ENCODE measurements at places on chromosomes 5 and 9.
A peak's percentile ranks its signal among the peaks of the same experiment; 100 is the strongest.

- peak; percentile 82 for DNase-seq
Observed at GRCh38 chr9:136631038-136632000, 31.4 kb upstream of the EGFL7 start.

- DNase-seq: peak; percentile 31
Observed at GRCh38 chr5:59034498-59035186, 451.8 kb downstream of the RAB3C start.

- no peak for DNase-seq
Observed at GRCh38 chr9:91182429-91183225, 179.1 kb downstream of the AUH start.

DNA sequence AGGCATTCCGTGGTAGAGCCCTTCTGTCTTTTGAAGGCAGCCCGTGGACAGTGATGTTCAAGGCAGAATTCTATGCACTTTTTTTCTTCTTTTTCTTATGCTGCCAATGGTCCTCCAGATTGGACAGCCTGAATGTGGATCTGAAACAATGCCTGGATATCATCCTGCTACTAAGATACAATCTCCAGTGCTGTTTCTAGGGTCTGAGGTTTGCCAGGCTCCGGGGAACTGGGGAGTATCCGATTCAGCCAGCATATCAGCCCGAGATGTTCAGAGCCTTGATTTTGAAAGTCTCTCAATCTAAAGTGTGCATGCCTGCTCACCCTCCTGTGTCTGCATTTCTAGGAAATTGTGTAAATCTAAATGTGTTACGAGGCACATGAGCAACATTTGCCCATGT is 103.8 kb upstream of the WWC1 start:
- DNase-seq: no peak

- no peak for DNase-seq
Observed at GRCh38 chr9:113311961-113312360, 8.8 kb upstream of the RNF183 start.

DNA sequence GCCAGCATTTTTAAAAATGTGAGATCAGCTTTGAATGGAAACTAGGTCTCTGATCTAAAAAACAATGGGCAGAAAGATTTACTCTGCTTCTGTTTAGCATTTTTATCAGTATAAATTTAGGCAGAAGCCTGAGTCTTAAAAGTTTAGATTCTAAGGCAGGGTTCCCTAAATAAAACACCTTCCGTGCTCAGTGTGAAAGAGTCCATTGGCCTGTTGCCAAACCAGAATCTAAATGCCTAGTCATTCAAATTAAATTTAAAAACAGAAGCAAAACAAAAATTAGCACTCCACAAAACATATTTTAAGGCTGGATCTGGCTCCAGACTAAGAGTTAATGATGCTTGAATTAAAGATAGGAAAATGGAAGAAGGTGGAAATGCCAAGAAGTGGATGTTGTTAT is 4.5 kb downstream of the TYRP1 start:
- no peak for DNase-seq

DNA sequence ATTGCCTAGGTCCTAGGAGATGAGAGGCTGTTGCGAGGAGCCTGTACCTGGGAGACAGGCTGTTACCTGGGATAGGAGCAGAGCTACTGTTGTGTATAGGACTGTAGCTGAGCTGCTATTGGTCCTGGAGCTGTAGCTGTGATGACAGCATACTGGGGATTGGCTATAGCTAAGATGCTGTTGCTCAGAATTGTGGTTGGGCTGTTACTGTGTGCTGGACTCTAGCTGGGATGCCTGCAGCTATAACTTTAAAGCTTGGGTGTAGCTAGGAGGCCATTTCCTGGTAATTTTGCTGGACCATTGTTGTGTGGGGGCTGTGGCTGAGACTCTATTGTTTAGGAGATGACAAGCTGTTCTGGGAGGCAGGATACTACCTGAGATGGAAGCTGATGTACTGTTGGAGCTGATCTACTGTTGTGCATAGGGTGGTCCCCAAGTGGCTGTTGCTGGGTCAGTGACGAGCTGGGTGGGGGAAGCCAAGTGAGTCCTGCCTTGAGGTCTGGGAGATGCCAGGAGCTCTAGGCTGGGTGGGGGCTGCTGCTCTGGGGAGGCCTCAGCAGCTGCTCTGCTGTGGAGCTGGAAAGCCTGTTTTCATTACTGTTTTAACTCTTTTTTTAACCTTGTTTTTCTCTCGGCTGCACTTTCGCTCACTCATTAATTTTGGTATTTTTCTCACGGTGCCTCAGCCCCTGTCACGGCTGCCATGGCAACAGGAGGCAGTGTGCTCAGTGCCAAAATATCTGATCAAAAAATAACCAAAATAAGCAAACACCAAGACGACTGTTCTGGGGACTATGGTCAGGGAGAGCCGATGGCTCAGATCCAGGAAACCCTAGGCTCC is 3.0 kb upstream of the PCDH1 start:
- DNase-seq: no peak

- no peak for DNase-seq
Observed at GRCh38 chr9:91690540-91691249, 259.3 kb downstream of the ROR2 start.

- DNase-seq: no peak
Observed at GRCh38 chr9:89439571-89439970, 58.3 kb downstream of the SEMA4D start.

DNA sequence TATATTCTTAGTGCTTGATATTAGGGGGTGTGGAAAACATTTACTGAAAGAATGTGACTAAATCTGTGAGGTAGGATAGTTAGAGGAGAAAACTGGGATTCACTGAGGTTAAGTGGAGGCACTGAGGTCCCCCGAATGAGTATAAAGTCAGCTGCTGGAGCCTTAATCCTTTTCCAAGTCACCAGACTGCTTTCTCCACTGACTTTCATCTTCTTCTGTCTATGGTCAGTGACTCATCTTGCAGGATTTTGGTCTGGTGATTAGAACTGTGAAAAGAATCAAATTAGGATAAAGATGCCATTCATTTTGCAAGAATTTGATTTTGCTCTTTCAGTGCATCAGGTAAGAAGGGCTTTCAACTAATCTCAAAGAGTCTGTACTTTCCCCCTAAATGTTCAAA is 89.3 kb upstream of the ALDH1A1 start:
- no peak for DNase-seq

GRCh38 chr5:137113161-137113560 is 386.0 kb downstream of the SPOCK1 start:
- no peak for DNase-seq

DNA sequence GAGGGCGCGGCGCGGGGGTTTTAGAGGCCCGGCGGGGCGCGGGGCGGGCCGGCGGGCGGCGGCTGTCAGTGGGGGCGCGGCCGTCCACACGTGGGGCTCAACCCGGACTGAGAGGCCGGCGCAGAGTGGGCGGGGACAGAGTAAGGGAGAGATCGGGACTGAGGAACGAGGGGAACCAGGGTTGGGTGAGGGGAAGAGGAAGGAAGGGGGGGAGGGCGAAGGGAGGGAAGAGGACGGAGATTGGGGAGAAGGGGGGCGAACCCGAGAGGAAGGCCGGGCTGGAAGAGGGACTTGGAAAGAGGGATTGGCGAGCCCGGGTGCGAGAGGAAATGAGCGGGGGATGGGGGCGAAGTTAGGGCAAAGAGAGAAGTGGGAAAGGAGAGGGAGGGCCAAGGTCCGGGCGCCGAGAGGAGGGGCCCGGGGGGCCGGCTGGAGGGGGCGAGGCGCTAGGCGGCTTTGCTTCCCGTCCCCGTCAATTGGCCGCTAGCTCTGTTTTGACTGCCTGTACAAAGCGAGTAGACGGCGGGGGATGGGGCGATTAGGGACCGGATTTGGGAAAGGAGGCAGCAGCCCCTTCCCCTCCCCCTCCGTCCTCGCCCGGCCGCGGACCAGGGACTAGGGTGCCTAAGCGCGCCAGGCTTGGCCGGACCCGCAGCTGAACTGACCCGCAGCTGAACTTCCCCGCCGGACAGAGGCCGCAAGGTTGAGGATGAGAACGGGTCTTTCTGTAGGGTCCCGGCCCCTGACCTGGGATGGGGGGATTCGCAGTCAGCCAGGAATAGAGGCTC is 399 bp upstream of the FBN2 start:
- DNase-seq: no peak

DNA sequence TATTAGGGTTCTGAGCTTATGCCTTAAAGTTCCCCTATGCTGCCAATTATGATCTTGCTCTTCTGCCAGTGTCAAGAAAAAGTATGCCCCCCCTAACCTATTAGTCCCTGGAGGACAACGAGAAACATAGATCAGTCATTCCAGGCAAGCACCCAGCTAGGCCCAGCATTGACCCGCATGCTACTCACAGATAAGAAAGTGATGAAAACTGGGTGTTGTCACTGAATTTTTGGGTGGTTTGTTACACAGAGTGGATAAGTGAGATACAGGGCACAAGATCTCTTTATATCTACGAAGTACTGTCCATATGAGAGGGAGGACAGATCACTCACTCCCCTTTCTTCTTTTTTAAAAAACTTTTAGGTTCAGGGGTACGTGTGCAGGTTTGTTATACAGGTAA is 6.4 kb upstream of the TEX48 start:
- no peak for DNase-seq

- DNase-seq: peak; percentile 65
Observed at GRCh38 chr9:124617477-124618141, 110.4 kb upstream of the NR5A1 start.

DNA sequence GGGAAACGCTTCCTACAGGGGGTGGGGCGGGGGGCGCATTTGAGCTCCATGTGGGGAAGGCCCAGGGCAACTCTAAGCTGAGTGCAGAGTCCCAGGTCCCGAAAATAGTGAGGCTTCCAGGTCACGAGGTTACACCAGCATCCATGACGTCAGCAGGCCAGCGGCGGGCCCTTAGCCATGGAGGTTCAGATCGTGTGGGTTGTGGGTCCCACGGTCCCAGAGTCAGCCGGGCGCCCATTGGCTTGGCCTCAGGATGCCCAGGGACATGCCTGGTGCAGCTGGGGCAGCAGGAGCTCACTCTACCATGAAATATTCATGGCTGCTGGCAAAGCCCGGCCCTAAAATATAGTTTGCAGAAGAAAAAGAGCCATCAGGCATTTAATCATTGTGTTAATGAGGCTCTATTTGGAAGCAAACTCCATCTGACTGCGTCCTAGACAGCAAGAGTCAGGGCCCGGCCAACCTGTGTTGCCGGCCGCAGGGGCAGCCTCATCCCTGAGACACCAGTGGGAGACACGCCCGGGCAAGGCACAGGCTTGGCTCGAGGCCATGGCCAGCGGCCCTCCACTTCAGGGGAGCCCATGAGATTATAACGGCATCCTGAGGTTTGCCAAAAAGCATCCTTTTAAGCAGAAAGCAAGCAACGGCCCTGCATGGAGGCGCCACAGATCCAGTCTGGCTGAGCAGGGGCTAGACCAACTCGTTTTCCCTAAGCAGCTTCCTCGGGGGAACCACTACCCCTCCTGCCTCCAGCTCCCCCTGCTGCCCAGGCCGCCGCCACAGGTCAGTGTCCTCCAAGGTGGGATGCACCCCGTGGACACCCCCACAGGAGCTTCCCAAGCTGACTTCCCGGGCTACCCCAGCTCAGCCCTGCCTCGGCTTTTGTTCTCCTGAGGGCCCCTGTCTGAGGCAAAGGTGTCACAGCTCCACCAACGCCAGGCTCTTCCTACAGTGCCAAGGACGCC is 108.9 kb upstream of the PPP1R26 start:
- no peak for DNase-seq

GRCh38 chr5:151079838-151080612 is 809 bp downstream of the TNIP1 start:
- DNase-seq: no peak

DNA sequence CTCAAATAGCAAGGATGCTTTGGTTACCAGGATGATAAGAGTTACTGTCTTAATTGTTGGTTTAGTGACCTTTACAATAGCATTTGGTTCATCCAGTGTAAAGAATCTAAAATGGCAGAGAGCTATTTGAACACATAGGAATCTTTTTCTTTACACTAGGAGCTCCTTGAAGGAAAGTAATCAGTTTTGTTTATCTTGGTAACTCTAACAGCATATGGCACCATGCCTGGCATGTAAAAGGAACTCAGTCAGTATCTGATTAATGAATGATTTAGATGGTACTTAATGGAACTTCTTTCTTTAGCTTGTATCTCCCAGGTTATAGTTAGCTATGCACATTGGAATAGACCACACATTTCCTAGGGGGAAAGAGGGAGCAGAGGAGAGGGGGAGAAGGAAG is 9.9 kb downstream of the PSMD5 start:
- DNase-seq: no peak

- no peak for DNase-seq
Observed at GRCh38 chr5:113373426-113373825, 61.4 kb downstream of the TSSK1B start.
